ENCODE measurements at places on chromosomes 6 and 20. TPM values are rescaled to one million over a fixed set of nuclear protein-coding genes. Genes with fewer than 3 reads are reported as not detected.

The EDN1 gene
- polyA plus RNA-seq, result 8.0 TPM

DNA sequence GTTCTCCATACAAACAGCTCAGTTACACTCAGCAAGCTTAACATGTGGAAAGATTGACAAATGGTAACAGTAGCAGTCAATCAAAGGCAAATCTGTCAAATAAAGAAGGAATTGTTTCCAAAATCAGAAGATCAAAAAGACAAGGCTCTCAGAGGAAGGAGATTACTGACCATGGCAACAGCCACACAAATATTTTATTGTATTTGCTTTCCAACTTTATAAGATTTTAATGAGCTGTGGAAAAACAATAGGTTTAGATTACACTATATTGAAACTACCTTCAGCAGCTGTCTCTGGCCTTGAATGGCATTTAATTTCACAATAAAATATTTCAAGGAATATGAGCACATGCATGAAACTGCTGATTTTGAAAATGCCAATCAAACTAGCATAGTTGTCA, 1143.9 kb upstream of the GJE1 start:
- DNase-seq, result no peak

The MUC22 gene
- not detected for polyA plus RNA-seq

DNA sequence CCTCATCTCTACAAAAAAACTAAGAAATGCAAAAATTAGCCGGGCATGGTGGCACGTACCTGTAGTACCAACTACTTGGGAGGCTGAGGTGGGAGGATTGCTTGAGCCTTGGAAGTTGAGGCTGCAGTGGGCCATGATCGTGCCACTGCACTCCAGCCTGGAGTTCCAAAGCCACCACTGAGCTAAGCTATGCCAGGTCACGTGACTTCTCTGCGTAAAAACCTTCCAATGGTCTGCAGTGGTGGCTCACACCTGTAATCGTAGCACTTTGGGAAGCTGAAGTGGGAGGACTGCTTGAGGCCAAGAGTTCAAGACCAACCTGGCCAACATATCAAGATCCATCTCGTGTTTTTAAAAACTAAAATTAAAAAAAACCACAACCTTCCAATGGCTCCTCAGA, 1.7 kb downstream of the SF3B5 start:
- DNase-seq, result no peak

DNA sequence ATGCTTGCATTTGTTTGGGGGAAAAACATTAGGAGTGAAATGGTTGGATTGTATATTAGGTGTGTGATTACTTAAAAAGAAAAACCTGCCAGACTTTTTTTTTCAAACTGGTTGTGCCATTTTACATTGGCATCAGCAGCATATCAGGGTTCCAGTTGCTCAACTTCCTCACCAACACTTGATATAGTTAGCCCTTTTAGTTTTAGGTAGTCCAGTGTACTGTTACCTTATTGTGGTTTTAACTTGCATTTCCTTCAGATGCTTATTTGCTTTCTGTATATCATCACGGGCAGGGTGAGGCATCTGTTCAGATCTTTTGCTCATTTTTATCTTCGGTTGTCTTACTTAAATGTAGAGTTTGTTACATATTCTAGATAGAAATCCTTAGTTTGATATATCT, 5.2 kb downstream of the XRN2 start:
- DNase-seq, result no peak

The UBD gene
- 4.2 TPM for polyA plus RNA-seq

The PACSIN1 gene
- polyA plus RNA-seq, result 0.45 TPM

DNA sequence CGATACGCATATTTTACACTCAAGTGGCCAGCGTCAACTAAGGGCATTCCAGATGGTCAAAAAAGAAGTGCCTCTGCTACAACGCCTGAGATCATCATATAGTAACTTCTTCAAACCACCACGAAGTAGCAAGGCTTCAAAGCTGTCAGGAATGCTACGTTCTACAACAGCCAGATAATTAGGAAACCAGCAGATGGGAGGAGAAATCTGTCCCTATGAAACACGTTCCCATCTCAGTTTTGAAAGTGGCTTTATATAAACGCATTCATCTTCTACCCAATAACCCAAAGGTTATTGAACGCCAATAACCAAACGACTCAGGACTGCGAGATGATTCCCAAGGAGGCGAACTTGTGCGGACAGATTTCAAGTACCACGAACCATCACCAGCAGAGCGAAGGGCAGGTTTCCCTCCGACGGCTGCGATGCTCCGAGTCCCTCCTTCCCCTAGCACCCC, 1.2 kb downstream of the ABHD12 start:
- no peak for DNase-seq

GRCh38 chr6:169785566-169785965, 34.1 kb downstream of the ERMARD start:
- DNase-seq, result no peak

GRCh38 chr6:6283746-6284145, 36.7 kb downstream of the F13A1 start:
- DNase-seq, result no peak

DNA sequence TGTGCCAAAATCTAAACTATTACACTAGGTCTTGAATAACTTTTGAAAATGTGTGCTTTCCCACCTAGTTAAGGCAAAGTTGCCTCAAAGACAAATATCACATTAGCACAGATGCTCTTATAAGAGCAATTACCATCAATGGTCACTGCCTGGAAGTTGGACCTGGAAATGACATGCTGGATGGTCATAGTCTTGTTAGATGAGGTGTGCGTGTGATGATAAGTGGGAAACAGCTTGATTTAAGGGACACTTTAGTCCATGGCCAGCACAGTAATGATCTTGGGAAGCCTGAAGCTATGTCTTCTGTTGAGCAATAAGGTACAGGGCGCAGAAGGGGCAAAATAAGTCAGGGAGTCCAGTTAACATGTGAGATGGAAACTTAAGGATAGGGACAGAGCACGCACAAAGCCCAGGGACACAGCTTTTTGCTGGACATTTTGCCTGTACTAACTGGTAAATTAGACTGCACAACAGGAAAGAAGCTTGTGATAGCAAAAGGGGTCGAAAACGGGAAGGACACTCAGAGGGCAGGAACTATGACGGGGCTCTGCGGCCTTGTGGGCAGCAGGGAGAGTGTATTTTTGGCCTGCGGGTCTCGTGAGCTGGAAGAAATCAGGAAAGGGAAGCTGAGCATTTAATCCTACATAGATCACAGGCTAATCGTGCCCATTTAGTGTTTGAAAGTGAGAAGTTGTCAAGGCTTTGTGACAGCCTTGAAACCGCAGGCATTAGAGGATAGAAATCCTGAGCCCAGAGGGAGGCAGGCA, 66.7 kb upstream of the BMP2 start:
- no peak for DNase-seq

DNA sequence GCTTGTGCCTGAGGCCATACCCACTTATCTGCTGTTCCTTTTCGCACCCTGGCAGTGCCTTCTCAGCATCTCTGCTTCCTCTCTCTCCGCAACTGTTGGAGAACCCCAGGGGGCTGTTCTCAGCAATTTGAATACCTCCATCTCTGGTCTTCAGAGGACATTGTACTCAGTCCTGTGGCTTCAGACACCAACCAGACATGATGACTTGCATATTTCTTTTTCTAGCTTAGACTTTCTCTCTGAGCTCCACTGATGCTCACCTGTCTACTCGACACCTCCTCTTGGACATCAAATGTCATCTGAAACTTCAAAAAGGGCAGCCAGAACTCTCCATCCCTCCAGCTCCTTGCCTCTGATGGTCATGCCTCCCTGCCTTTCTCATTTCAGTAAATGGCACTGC, 18.9 kb upstream of the KCNK16 start:
- no peak for DNase-seq

DNA sequence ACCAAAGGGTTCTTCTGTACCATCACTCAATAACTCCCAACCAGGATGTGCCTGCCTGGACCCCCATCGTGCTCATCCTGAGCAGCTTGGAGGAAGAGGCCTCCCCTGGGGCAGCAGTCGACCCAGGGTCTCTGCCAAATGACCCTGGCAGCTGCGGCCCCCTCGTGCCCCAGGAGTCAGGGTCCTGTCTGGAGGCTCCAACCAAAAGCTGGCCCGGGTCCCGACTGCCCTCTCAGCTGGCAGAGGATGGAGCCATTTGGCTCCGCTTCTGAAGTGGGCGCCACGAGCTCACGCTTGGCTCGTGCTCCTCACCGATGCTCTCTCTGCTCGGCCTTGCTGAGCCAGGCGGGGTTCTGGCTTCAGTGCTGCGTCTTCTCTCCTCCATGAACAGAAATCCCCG, 56.8 kb downstream of the TFAP2C start:
- DNase-seq, result no peak

The ADGRG6 gene
- 1.6 TPM for polyA plus RNA-seq

- no peak for DNase-seq
These were observed 180.3 kb downstream of the CDH26 start for GRCh38 chr20:60138256-60139220.

The COL11A2 gene
- polyA plus RNA-seq, result 0.52 TPM

The DSP gene
- 4.4 TPM for polyA plus RNA-seq

- no peak for DNase-seq
These were observed 30.7 kb downstream of the CDH22 start for GRCh38 chr20:46277602-46278001.

DNA sequence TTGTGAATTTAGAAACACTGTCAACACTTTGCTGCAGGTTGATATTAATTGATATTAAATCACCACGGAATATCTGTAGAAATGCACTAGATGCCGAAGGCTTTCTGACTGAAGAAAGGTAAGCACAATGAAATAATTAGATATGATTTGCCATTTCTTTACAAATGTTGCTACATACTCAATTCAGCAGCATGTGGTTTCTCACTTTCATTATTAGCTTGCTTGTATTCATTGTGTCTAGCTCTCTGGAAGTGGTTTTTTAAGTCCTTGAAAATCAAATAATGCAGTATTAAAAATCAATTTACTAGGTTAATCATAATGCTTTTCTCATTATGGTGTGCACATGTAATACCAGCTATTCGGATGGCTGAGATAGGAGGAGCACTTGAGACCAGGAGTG, 231.3 kb upstream of the MARCKS start:
- DNase-seq, result no peak

DNA sequence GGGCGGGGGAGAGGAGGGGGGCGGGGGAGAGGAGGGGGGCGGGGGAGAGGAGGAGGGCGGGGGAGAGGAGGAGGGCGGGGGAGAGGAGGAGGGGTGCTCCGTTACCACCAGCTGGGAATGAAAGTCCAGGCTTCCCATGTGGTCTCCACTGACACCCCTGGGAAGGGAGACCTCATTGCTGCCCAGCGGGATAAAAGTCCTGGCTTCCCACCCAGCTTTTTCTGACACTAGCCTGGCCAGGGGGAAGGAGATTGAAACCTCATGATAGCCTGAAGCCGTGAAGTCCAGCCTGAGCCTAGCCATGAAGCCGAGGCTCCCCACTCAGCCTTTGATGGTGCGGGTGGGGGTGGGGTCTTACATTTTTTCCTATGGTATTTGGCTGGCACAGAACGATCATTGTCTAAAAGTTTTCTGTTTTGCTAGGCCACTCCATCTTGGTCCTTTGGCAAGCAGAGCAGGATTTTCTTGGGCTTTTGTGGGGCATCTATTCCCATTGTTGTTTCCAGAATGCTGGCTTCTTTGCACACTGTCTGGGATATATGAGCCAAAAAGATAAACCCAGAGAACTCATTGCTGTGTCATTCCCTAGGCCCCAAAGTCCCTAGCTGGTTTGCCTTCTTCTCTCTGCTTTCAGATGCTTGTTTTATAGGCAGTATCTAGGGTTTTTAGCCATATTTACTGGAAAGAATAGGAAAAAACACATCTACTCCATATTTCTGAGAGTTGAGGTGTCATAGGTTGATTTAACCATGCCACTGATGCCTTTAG, 67.9 kb upstream of the RNF24 start:
- DNase-seq, result no peak

GRCh38 chr20:52975029-52975732, 3.0 kb downstream of the TSHZ2 start:
- DNase-seq, result peak; percentile 47

The RIPPLY2 gene
- 0.24 TPM for polyA plus RNA-seq

DNA sequence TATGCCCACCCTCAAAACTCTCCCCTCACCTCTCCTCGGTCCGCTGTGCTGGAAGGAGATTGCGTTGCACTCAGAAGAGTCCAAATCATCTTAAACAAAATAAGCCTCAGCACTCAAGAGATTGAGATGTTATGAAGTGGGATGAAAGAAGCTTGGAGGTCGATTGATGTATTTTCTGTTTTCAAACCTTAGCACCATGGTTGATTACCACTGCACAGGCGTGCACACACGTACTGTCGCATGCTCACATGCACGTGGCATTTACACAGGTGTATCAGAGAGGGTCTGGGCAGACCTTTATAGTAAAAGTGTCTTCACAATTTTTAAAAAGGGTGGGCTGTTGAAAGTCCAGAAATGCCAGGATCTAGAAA, 612 bp upstream of the AGPAT4 start:
- DNase-seq, result no peak

DNA sequence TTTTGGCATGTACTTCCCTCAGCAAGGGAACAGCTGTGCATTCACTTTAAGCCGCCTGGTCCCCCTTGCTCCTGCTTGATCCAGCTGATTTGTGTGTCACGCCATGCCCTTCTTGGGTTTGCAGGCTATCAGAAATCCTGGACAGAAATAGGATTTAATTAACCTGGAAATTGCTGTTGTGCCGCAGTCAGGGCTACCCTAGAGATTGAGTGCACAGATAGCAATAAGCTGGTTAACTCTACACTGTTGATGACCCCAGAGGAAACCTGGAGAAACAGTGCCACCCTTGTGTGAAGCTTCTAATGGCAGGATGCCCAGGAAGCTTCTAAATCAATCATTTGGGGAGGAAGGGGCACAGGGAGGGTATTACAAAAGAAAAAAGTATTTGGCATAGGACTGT, 199.0 kb downstream of the JARID2 start:
- DNase-seq, result no peak

DNA sequence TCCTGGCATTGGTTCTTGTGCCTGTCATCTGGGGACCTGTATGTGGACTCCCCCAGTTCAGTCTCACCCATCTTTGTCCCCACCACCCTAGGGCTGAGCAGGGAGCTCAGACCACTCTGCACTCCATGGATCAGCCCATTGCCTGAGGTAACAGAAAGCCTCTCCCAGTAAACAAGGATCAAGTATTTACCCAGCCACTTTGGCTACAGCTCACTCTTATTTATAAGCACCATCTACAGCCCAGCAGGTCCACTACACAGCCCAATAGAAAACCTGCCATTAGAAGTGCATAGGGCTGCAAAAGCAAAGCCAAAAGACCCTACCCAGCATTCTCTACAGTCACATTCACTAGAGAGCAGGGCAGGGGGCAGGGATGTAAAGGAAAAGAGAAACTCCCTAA, 335.0 kb upstream of the SYNCRIP start:
- no peak for DNase-seq

DNA sequence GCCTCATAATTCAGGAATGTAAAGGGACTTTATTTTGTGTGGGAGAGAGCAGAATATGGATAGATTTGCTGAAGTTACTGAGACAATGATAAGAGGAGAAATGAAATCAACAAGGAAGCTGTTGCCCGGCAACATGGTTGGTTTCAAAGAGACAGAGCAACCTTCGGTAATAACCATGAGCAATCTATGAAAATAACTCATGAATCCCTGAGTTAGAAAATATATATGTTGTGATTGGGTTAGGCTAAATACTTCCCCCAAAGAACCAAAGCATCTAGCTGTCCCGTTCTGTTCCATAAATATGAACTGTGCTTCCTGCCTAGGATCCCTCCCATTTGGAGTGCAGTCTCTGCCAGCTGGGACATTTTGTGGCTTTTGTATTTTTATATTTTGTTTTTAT, 23.1 kb downstream of the SERPINB1 start:
- no peak for DNase-seq

The SUMO4 gene
- 0.11 TPM for polyA plus RNA-seq

Measured in ovary (tissue), 10 donors.